ENCODE measurements at places on chromosomes 13 and 19.
A peak's percentile ranks its signal among the peaks of the same experiment; 100 is the strongest.

DNA sequence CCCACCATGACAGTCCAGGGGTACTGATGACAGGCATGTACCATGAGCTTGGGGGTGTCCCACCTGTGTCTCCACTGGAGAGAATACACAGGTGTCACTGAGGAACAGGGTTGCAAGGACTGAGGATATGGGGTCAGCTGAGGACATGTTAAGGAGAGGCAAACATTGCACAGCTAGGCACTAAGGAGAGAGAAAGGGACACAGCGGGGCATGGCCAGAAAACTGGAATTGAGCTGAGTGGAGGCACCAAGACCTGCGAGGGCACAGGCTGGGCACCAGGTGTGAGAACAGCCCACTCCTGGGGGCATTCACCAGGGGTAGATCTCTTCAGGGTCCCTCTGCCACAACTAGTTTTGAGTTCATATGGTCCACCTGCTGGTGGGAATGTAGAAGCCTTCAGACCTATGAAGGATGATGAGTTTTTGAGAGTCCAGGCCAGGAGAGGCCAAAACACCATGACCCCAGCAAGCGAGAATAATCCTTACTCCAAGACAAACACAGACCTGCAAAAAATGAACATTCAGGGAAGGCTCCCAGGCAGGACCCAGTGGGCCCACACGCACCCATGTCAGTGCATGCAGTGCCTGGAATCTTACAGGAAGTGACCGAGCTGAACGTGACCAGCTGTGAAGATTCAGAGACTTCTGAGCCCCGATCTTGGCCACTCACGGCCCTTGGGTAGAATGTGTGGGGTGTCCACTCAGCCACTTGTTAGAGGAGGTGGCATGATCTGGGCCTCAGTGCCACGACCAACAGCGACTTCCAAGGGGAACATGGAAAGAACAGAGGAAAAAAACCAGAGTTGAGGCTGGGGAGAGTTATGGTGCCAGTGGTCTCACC, 1.4 kb upstream of the ZNF584 start:
- no peak for DNase-seq

DNA sequence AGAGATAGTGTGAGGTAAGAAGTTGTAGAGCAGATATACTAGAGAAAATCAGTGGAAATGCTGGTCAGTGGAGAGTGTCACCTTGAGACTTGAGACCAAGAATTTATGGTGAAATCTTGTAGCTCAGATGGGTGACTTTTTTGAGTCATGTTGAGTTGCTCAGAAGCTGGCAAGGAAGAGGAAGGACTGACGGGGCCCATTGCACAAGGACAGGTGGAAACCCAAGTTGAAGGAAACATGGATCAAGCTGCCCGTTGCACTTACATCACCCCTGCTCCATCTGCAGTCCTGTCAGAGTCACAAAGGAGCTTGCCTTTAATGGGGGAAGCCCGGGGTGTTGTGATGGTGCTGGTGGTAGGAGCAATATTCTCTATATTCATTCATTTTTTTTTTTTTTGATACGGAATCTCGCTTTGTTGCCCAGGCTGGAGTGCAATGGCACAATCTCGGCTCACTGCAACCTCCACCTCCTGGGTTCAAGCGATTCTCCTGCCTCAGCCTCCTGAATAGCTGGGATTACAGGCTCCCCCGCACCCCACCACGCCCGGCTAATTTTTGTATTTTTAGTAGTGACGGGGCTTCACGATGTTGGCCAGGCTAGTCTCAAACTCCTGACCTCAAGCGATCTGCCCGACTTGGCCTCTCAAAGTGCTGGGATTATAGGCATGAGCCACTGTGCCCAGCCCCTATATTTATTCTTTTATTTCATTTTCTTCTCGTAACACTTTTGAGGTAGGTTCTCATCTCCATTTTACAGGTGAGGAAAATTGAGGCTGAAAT, 27.4 kb downstream of the UBAC2 start:
- DNase-seq: no peak

- no peak for DNase-seq
These were observed 1.6 kb downstream of the LSM7 start for GRCh38 chr19:2326699-2327360.

- DNase-seq: no peak
These were observed 7.0 kb upstream of the TMC4 start for GRCh38 chr19:54179921-54180461.

DNA sequence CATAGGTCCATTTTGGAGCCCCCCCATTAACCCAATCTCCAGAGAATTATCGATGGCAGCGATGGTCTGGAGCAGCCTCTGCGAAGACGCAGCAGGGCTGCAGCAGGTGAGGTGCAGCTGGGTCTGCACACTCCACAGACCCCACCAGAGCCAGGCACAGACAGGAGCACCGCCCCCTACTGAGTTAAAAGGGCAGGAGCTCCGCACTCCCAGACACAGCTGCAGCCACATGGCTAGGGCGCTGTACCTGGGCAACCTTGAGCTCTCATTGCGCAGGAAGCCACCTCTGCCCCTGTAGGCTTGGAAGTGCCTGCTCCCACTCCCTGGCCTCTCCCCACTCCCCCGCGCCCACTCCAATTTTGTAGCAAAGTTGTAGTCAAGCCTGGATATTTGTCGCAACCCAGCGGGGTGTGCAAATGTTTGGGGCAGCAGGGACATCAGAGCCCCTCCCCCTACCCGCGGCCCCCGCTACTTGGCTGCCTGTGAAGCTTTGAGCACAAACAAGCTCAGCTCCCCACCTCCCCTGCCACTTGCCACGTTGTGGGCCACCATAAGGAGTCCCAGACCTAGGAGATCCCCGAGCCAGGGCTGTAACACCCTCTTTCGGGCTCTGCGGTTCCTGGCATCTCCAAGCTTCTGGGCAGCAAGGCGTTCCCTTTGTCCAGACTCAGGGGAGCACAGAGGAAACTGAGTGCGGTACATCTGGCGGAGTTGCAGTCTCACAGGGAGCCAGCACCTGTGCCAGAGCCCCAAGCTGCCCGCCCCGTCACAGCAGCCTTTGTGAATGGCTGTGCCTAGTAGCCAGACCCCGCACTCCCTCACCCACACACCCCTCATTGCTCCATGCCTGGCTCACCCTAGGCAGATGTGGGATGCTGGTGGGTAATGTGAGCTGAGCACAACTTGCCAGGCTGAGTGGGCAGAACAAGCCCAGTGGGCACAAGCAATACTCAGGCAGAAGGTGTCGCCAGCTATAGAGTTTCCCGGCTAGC, 949.7 kb upstream of the SLITRK1 start:
- no peak for DNase-seq

GRCh38 chr13:112943309-112944125, 25.5 kb upstream of the MCF2L start:
- DNase-seq: no peak

GRCh38 chr19:367963-368629, 23.5 kb upstream of the MIER2 start:
- DNase-seq: no peak

DNA sequence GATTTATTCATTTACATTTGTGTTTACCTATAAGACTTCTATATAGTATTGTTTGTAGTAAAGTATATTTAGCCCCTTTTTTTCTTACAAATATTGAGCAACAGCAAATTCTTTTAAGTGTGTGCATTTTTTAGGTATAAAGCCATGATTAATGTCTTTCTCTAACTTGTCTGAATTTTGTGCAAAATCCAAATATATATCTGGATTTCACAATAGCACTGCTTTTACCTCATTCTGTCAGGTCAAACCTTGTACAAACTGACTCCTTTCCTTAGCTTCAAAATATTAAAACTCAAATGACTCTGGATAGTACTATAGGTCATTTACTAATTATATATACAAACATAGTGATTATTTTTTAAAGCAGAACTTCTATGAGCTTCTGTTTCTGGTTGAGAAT, 563.0 kb upstream of the SPRY2 start:
- no peak for DNase-seq

- DNase-seq: no peak
These were observed 39.9 kb upstream of the CCNE1 start for GRCh38 chr19:29771708-29772414.

DNA sequence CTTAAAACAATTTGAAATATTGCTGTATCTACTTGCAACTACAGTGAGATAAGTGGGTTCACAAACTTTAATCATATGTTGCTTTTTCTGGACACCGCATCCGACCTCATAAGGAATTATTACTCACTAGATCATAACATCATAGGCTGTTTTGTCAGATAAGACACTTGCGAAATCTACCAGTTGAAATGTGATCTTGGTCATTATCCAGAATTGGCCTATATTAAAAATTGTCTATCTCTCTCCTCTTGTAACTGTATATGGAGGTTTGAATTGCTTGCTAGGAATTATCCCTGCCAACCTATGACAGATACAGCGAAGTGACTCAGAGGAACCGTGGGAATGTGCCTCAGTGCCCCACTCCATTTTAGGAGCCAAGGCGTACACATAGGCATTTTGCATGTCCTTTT, 117.0 kb upstream of the POSTN start:
- no peak for DNase-seq

- DNase-seq: no peak
These were observed 180.7 kb downstream of the TDRD3 start for GRCh38 chr13:60577761-60578160.

- no peak for DNase-seq
These were observed 132.6 kb upstream of the USP29 start for GRCh38 chr19:56987184-56987583.

DNA sequence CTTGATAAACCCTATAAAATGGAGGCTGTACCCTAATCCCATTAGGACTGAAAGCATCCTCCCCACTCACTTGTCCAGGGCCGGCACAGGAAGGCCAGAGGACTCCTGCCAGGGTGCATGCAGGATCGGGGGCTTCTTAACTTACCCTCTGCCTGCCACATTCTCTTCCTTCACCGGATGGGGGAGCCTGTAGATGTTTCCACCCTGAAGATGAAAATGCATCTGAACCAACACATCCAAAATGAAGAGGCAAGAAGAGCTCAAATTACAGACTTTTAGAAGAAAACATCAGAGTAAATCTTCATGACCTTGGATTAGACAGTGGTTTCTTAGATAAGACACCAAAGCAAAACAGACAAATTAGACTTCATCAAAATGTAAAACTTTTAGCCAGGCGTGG, 25.9 kb upstream of the NAPA start:
- no peak for DNase-seq

GRCh38 chr13:110780422-110780821, 66.9 kb downstream of the ING1 start:
- DNase-seq: no peak

- DNase-seq: no peak
These were observed 22.5 kb downstream of the LDLR start for GRCh38 chr19:11111771-11112144.

DNA sequence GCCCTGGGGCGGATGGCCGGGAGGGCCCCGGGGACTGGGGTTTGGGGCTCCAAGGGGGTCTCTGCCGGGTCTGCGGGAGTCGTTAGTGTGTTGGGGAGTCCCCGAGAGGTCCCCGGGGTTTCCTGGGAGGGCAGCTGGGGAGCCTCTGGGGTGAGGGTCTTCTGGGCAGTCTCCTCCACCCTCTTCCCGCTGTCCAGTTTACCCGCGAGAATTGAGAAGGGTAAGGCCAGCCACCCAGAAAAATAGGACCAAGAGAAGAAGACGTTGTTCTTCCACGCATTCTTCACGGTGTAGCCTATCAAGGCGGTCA, 1.0 kb upstream of the ETFB start:
- DNase-seq: peak; percentile 15

DNA sequence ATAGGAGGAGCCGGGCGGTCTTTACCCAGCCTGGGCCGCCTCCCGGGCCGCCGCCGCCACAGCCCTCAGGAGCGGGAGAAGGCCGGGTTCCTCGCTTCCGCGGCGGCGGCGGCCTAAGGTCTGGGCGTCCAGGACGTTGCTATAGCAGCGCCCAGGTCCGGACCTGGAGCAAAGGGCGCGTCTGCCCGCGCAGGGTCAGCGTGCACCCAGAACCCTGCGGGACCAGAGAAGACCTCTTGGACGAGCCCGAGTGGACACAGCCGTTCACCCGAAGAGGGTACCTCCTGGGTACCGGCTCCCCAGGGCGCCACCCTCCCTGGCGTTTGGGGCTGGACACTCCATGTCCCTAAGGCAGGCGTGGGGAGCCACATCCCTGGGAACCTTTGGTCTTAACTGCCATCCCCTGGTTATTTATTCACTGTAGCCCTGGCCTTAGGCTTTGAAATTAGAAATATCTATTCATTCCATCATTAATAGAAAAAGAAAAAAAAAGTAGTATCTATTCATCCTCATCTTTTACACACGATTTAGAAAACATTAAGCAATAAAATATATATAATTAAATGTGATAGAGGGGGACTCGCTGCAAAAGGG, 2.4 kb downstream of the DZIP1 start:
- no peak for DNase-seq

DNA sequence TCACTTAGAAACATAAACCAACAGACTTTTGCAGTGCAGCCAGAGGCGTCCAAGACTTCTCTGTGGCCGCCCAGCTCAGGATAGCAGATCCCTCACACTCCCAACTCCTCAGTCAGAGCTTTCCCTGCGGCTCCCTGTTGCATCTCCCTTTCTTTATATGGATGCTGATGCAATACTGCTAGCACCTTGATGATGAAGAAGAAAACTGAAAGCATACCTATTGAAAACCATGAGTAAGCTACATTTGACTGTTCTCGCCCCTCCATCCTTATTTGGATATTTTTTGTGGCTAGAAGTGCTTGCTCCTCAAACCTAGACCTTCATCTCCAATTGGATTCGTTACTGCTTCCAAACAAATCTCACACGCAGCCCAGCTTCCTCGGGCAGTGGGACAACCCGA, 57.3 kb upstream of the UBL3 start:
- DNase-seq: no peak

GRCh38 chr19:3366753-3367627, 607 bp downstream of the NFIC start:
- DNase-seq: no peak

DNA sequence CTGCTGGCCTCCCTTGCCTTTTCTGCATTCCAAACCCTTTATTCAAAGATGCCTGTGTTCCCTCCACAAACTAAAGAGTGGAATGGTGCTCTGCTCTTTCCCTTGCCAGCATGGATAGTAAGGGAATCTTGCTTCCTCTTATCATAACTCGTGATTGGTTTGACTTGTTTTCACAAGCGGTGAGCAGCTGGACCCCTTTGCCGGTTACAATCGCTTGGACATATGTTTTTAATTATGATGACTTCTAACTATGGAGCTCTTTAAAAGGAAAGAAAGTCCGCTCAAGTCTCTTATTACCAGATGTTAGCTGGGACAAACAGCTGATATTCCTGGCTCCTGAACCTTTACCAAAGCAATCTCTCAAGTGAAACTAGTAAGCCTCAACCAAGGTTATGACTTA, 1094.7 kb downstream of the UQCRFS1 start:
- DNase-seq: no peak

All from stimulated activated CD4-positive, alpha-beta T cell treated with anti-CD3 and anti-CD28 coated beads, Interleukin-1b, Interleukin-23, amount 100 ng/mL, for 1 hour (primary cell).